Adrenal gland (tissue), 19 donors: ENCODE measurements at places on chromosomes 1 and 21. TPM values are rescaled to one million over a fixed set of nuclear protein-coding genes. Genes with fewer than 3 reads are reported as not detected.

DNA sequence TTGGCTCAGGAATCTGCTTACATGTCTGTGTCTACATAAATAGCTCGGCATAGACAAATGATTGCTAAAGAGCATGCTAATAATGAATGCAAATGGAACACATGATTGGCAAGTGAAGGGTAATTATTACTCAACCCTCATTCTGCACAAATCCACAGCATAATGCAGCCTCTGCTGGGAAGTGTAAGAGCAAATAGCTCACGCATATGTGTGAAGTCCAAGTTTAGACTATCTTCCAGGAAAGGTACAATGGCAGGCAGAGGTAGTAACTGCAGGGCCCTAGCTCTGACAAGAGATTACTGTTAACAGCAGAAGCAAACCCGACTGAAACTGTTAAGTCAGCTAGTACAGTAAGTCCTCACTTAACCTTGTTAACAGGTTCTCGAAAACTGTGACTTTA is 7.0 kb upstream of the IL6R start:
- no peaks in the 10 kb centered on the region for H3K36me3 ChIP-seq
- no peak overlapping the region for H3K4me3 ChIP-seq
- no peaks in the 10 kb centered on the region for H3K27me3 ChIP-seq
- no peaks in the 10 kb centered on the region for H3K4me1 ChIP-seq

GRCh38 chr21:35314857-35315582 is 265.9 kb upstream of the RUNX1 start:
- H3K4me3 ChIP-seq, result no peak overlapping the region
- peaks cover 9% of the 10 kb centered on the region for H3K4me1 ChIP-seq
- no peaks in the 10 kb centered on the region for H3K36me3 ChIP-seq
- no peaks in the 10 kb centered on the region for H3K27me3 ChIP-seq

- peaks cover 13% of the 10 kb centered on the region for H3K4me1 ChIP-seq
- no peak for DNase-seq
- no peak overlapping the region for H3K4me3 ChIP-seq
These were observed 3.0 kb downstream of the KCNC4 start for GRCh38 chr1:110213143-110213540.

GRCh38 chr21:45131537-45131999 is 57.2 kb downstream of the ADARB1 start:
- peaks cover 48% of the 10 kb centered on the region for H3K4me1 ChIP-seq
- H3K4me3 ChIP-seq, result no peak overlapping the region
- DNase-seq, result peak; percentile 23
- H3K36me3 ChIP-seq, result no peaks in the 10 kb centered on the region
- H3K27ac ChIP-seq, result peak overlapping the region; percentile 77

DNA sequence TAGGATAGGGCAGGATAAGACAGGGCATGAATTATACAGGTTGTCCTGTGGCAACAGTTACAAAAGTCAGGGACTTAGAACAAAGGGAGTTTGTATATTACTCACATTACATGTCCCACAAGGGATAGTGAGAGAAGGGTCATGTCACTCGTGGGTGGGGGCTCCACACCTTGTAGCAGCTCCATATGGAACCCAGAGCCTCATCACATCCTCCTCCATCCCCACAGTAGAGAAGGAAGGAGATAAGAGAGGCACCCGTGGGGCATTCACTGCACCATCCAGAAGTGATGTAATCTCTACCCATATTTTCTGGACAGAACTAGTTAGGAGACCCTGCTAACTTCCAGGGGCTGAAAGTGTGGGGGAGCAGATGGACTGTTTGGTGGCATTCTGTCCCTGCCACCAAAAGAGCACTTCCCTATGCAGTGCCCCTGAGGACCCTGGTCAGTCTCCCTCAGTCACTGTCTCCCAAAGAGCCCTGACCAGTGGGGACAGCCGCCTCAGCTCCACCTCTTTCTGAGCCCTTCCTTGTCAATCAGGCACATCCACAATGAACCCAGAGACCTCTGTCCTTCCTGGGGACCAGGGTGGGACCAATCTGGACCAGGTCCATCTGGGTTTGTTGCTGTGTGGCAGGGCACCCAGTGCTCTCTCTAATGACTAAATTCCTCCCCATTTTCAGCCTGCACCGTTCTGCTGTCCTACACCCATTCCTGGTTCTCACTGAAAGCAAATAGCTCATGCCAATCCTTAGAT is 154.8 kb upstream of the ETV3 start:
- H3K27me3 ChIP-seq, result no peaks in the 10 kb centered on the region
- no peak overlapping the region for H3K27ac ChIP-seq
- DNase-seq, result no peak

- no peaks in the 10 kb centered on the region for H3K27me3 ChIP-seq
- H3K27ac ChIP-seq, result no peak overlapping the region
- peaks cover 70% of the 10 kb centered on the region for H3K4me1 ChIP-seq
- no peaks in the 10 kb centered on the region for H3K36me3 ChIP-seq
- no peak for DNase-seq
These were observed 28.5 kb downstream of the LRRC8B start for GRCh38 chr1:89553157-89553556.

DNA sequence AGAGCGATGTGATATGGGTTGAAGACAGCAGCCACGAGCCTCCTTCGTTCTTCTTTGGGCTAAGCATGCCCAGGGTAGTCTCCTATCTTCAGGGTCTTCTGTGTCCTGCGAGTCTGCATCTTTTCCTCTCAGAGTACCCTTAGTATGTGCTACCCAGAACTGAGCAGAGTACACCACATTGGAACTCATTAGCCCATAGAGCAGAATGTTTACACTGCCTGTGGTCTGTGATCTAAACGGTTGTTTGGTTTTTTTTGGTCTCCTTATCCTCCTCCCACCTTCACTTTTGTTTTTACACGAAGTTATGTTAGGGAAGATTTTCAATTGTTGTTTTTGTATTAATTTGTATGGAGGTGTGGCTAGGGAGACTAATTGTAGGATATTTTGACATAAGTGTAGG is 126.4 kb downstream of the NEK7 start:
- no peaks in the 10 kb centered on the region for H3K36me3 ChIP-seq
- peaks cover 13% of the 10 kb centered on the region for H3K4me1 ChIP-seq
- H3K27me3 ChIP-seq, result no peaks in the 10 kb centered on the region

Gene ANKRD34A
- total RNA-seq, result 0.50 TPM

Gene CDC20
- 0.72 TPM for total RNA-seq
